ENCODE measurements at places on chromosomes 1 and 21. TPM values are rescaled to one million over a fixed set of nuclear protein-coding genes. Genes with fewer than 3 reads are reported as not detected.

The CLSTN1 gene
- 131 TPM for total RNA-seq

The PPIAL4G gene
- not detected for total RNA-seq

The SPRR3 gene
- total RNA-seq = not detected

The KIAA1614 gene
- 2.8 TPM for total RNA-seq

The DYRK1A gene
- 35.8 TPM for total RNA-seq

The KRTAP7-1 gene
- not detected for total RNA-seq

The KRTAP11-1 gene
- total RNA-seq = not detected

The SYNC gene
- 38.9 TPM for total RNA-seq

The PUM1 gene
- total RNA-seq = 95.4 TPM

Data from HFFc6 (cell line).